ENCODE measurements at places on chromosomes 11 and 22. TPM values are rescaled to one million over a fixed set of nuclear protein-coding genes. Genes with fewer than 3 reads are reported as not detected.

- DNase-seq = no peak
Observed at GRCh38 chr22:24303007-24303406, 32.4 kb downstream of the SPECC1L start.

GRCh38 chr11:101470419-101470818 lies 113.4 kb downstream of the TRPC6 start:
- no peak for DNase-seq

DNA sequence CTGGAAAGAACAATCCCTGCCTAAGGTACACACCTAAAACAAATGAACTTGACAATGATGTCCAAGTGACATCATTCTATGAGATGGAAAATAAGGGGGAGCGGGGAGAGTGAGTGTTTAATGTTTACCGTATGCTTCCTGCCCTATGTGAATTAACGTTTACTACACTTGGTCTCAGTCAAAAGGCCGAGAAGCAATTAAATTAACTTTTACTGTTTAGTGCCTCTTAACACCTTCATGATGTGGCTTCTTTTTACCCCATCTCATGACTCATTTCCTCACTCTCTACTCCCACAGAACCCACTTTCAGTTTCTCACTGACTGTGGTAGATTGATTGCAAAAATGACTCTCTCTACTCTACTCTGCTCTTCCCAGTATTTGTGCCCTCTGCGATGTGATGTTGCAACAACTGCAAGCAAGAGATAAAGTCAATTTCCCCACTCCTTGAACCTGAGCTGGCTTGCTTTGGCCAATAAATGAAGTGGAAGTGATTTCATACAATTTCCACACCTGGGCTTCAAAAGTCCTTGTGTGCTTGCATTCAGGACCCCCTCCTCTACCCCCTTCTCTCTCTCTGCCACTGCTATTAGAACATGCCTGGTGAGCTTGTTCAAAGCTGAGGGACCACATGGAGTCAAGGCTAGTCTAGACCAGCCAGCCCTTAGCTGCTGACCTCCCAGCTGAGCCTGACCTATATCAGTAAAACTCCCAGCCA lies 11.6 kb upstream of the ALKBH3 start:
- no peak for DNase-seq

PLA2G6 gene
- 36.8 TPM for total RNA-seq

THY1 gene
- 16.8 TPM for total RNA-seq

DNA sequence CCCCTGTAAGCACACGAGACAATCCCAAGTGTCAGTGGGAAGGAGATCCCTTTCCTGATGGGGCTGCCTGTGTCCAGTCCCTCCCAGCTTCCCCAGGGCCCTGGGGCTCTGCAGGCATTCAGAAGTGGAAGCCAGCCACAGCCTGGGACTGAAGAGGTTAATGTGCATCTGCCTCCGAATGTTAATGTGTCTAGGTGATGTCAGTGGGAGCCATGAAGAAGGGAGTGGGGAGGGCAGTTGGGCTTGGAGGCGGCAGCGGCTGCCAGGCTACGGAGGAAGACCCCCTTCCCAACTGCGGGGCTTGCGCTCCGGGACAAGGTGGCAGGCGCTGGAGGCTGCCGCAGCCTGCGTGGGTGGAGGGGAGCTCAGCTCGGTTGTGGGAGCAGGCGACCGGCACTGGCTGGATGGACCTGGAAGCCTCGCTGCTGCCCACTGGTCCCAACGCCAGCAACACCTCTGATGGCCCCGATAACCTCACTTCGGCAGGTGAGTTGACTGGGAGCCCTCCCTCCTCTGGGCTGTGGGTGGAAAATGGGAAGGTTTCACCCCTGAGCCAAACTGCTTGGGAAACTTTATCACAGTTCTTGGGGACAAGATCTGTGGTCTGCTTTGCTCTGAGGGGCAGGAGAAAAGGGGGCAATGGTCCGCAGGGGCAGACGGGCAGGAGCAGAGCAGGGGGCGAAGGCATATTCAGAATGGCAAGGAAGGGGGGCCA lies at the start of gene MCHR1:
MCHR1 (plus strand) TSS at position 236 of the 715 bp plus-strand sequence; CDS start at position 405, 169 bp downstream.
- no peak for DNase-seq

RHOD gene
- total RNA-seq = 17.5 TPM

C22orf42 gene
- total RNA-seq = not detected

TREH gene
- not detected for total RNA-seq

- DNase-seq = no peak
Observed at GRCh38 chr22:26529345-26529744, 17.1 kb upstream of the TFIP11 start.
